ENCODE measurements at places on chromosomes 3 and 15.

DNA sequence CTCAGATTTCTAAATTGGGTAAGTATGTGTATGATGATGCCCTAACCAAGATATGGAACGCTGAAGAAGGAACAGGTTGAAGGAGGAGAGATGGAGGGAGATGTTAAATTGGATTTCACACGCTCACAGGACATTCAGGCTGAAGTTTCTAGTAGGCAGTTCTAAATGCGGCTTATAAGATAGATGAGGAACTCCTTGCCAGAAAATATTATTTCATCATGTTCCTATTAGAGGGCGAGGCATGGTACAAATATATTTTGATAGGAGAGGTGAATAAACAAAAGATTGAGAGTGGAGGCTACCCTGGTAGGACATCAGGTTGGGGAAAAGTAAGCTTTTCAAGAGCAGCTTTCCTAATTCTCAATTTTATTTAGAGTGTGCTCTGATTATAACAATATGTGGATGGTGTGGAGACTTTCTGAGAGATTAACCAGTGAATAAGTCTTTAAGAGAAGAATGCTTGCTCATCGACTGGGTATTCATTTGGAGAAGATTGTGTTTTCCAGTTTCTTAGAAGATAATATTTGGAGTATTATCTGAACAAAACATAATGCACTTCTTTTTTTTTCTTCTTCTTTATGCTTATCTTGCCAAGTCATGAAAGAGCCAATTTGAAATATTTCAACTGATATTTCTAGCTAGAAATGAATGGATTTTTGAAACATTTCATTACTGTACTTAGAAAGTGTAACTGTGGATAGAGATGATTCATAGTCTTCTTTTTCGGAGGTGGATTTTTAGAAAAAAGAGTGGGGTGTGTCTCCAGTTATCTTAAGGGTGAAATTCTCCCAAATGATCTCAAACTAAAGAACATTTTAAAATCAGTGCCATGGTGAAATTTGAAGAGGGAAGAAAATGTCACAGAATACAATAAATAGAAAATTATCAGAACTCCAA is 88.5 kb downstream of the B3GALNT1 start:
- DNase-seq: no peak

DNA sequence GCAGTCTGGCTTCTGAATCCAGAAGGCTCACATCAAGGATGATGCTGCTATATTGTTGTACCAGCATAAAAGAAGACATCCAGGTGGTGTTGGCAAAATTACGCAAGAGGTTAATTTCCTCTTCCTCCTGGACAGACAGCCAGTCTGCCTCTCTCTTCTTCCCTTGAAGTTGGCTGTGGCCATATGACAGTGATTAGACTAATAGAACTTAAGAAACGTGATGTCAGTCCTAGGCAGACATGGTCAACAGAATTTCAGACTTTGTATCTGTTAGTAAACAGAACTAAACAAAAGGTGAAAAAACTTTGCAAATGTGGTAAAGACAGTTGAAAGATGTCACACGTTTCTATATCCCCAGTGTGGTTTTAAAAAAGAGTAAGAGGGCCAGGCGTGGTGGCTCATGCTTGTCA is 465.2 kb upstream of the NR2F2 start:
- no peak for DNase-seq

DNA sequence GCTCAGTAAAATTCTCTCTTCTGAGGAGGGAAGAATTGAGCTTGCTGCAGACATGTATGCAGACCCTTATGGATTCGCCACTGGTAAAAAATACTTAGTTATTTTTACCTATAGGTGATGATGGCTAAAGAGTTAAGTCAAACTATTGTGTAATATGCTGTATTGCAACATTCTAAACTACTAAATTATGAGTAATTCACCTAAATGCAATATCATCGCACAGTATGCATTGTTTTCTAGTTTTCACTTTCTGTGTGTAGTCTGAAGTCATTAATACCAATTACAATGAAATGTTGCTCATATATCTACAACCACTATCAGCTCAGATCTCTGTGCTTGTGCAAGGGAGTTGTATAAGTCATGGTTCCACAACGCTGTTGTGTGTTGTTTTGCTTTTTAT is 48.7 kb upstream of the ROBO2 start:
- no peak for DNase-seq

DNA sequence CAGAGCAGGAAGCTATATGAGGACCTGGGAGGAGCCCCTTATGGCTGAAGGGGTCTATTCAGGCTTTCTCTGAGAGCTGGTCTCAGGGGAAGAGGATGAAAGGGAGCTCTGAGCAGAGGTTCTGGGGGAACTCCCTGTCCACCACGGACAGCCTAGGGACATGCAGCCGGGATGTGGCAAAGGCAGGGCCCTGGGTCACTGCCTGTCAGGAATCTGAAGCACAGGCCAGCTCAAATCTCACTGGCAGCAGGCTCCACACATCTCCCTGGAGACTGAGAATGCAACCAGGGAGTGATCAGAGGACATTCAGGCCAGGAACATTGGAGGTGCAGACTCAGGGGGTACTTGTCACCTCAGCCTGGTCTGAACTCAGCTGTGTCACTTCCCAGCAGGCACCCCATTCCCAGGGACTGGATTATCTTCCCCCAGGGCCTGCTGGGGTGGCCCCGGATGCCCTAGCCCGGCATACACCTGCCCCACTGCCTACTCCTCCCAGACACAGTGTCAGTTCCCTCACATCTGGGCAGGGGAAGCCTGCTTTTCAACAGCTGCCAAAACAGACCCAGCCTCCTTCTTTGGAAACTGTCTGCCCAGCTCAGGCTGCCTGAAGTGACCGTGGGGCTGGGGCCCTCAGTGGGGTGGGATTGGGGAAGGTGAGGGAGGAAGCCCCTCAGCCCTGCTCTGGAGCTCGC is 18.3 kb upstream of the SEMA3F start:
- no peak for DNase-seq

DNA sequence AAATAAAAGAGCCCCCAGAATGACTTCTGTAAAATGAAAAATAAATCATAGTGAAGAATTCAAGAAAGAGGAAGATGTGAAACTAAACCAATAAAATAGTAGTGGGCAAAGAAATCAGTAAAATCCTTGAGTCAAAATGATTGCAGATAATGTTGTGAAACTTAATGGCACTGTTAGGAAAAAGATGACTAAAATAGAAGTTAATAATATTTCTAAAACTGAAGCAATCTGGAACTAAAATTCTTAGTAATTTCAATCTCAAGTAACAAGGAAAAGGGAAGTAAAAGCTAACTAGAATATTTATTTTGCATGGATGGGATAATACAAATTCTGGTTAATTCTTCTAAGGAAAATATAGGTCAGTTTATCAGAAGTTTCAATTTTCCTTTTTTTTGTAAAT is 84.6 kb downstream of the TMCO5A start:
- DNase-seq: peak; percentile 86

All from inflammatory macrophage treated with lipopolysaccharide for 1 hour (primary cell).